ENCODE measurements at places on chromosomes 5 and 9. TPM values are rescaled to one million over a fixed set of nuclear protein-coding genes. Genes with fewer than 3 reads are reported as not detected.

Gene LYRM7
- 4.3 TPM for total RNA-seq

Gene IL31RA
- 1.4 TPM for total RNA-seq

Gene HAVCR2
- total RNA-seq = 0.20 TPM

Gene DOLK
- total RNA-seq = 38.1 TPM

Gene TTC39B
- 1.2 TPM for total RNA-seq

Gene SPINK1
- total RNA-seq = 0.73 TPM

Gene ARL10
- 0.02 TPM for total RNA-seq

Gene TMOD1
- 2.9 TPM for total RNA-seq

Gene CARD6
- total RNA-seq = 3.3 TPM

Gene DCAF10
- total RNA-seq = 12.8 TPM

Gene SLC45A2
- not detected for total RNA-seq

Gene IGFBPL1
- total RNA-seq = 2.4 TPM

Gene PCDHGA5
- total RNA-seq = 0.18 TPM

Gene NR5A1
- total RNA-seq = not detected

Gene CTXN3
- total RNA-seq = not detected

Gene THBS4
- total RNA-seq = not detected

Gene N4BP3
- 1.1 TPM for total RNA-seq

Gene FUBP3
- total RNA-seq = 48.3 TPM

Gene NTRK2
- 0.04 TPM for total RNA-seq

Gene NAIF1
- total RNA-seq = 7.0 TPM

Gene DRD1
- total RNA-seq = 0.24 TPM

Gene DDX4
- not detected for total RNA-seq

Gene FREM1
- not detected for total RNA-seq

Gene ADAMTSL2
- not detected for total RNA-seq

Gene GNE
- total RNA-seq = 18.1 TPM

Gene TSSK1B
- not detected for total RNA-seq

Gene NEUROG1
- total RNA-seq = not detected

Gene CTSV
- 11.7 TPM for total RNA-seq

Gene FOXI1
- not detected for total RNA-seq

Gene RORB
- not detected for total RNA-seq
